Astrocyte (in vitro differentiated cells and primary cell): ENCODE measurements at places on chromosomes 2 and 18. TPM values are rescaled to one million over a fixed set of nuclear protein-coding genes. Genes with fewer than 3 reads are reported as not detected.

Gene SNRPD1
- 51.4 and 60.6 TPM in 2 replicates for total RNA-seq

- H3K4me1 ChIP-seq = peaks cover 2% of the 10 kb centered on the region
- no peaks in the 10 kb centered on the region for H3K27me3 ChIP-seq
- no peak overlapping the region for H3K4me3 ChIP-seq
- DNase-seq = no peak
Observed at GRCh38 chr2:54619660-54620231, 103.7 kb upstream of the EML6 start.

- H3K4me1 ChIP-seq = peaks cover 17% of the 10 kb centered on the region
- peak overlapping the region; percentile 99 for H3K4me3 ChIP-seq
- H3K27ac ChIP-seq = peak overlapping the region; percentile 99
- H3K36me3 ChIP-seq = peaks cover 30% of the 10 kb centered on the region
Observed at GRCh38 chr2:71070294-71071093, 2.0 kb downstream of the NAGK start.

GRCh38 chr18:46412916-46413315, 244.1 kb downstream of the LOXHD1 start:
- no peak overlapping the region for H3K4me3 ChIP-seq
- H3K27me3 ChIP-seq = peaks cover 5% of the 10 kb centered on the region
- no peaks in the 10 kb centered on the region for H3K4me1 ChIP-seq
- no peak for DNase-seq
- H3K36me3 ChIP-seq = no peaks in the 10 kb centered on the region
- no peak overlapping the region for H3K27ac ChIP-seq

GRCh38 chr18:9615280-9615797, 980 bp upstream of the PPP4R1 start:
- H3K36me3 ChIP-seq = peaks cover 6% of the 10 kb centered on the region
- H3K4me3 ChIP-seq = peak overlapping the region; percentile 56
- H3K27me3 ChIP-seq = no peaks in the 10 kb centered on the region
- H3K27ac ChIP-seq = peak overlapping the region; percentile 79

DNA sequence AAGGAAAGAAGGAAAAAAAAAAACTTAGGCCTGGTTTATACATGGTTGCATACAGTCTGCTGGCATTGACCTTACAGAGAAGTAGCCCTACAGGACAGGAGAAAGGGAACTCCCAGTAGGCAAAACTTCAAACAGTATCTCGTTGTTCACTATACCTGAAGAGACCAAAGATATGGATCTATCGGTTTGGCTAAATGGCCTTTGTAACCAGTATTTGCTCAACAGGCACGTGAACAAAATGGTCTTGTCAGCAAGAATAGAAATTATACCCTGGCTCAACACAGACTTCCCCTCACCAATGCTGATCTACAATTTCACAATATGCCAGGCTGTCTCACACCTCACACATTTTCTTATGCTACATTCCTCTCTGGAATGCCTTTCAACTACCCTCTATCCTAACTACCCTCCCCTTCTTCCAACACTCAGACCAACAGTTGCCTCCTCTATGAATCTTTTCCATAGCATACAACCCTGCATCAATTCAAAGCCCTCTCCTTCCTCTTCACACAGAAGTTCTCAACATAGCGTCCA, 13.7 kb downstream of the HYCC2 start:
- no peaks in the 10 kb centered on the region for H3K4me1 ChIP-seq
- no peak overlapping the region for H3K27ac ChIP-seq
- no peaks in the 10 kb centered on the region for H3K27me3 ChIP-seq
- H3K36me3 ChIP-seq = peaks cover 2% of the 10 kb centered on the region

DNA sequence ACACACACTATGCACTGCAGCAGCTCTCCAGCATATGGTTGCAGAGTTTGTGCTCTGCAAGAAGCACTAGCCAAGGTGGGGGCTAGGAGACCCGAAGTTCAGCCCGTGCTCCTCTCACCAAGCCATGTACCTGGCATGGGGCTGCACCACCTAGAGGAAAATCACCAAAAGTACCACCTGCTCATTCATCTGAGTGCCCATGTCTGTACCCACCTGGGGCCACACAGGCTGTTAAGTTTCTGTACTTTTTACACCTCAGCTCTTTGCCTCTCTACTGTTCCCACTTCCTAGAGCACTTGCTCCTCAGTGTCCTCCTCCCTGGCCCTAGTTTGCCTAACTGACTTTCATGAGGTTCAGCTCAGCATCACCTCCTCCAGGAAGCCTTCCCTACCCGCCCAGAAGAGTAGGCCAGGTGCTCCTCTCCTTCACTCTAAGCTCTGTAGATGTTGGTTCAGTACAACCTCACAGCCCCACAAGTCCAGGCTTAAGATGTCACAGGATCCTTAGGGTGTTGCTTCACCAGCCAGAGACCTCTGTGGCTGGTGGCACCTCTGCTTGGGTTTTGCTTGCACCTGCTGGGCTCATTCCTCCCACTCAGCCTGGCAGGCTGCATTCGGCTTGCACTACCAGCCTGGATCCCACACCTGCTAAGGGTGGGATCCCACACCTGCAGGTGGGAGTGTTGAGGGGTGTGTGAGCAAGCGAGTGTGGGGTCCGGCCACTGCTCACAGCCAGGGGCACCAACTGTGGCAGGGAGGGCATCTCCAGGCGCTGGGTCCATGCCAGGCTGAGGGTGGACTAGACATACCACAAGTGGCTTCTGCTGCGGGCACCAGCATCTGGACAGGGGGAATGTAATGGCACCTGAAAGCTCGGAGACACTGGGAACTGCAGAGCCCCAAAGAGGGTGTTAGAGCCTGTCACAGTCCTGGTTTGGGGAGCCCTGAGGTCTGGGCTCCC, 10.2 kb upstream of the TFCP2L1 start:
- DNase-seq = no peak
- no peak overlapping the region for H3K4me3 ChIP-seq
- no peaks in the 10 kb centered on the region for H3K4me1 ChIP-seq
- no peaks in the 10 kb centered on the region for H3K36me3 ChIP-seq
- H3K27me3 ChIP-seq = peaks cover 5% of the 10 kb centered on the region

- H3K36me3 ChIP-seq = no peaks in the 10 kb centered on the region
- peaks cover 4% of the 10 kb centered on the region for H3K4me1 ChIP-seq
- no peak overlapping the region for H3K4me3 ChIP-seq
- DNase-seq = no peak
- H3K27ac ChIP-seq = no peak overlapping the region
Observed at GRCh38 chr18:9653390-9653789, 39.0 kb upstream of the PPP4R1 start.

- DNase-seq = no peak
- H3K4me1 ChIP-seq = no peaks in the 10 kb centered on the region
- no peaks in the 10 kb centered on the region for H3K36me3 ChIP-seq
- H3K27ac ChIP-seq = no peak overlapping the region
Observed at GRCh38 chr18:44039216-44039615, 641.5 kb upstream of the SETBP1 start.

GRCh38 chr2:174486563-174487107, at the start of gene GPR155:
Gene GPR155, minus strand, starts transcription at chr2:174487029. Its CDS starts 5,073 bp downstream, at chr2:174481956.
- H3K27ac ChIP-seq = peak within 1 kb of the TSS; percentile 85
- peaks cover 3% of the 10 kb centered on the region for H3K4me1 ChIP-seq
- H3K4me3 ChIP-seq = peak within 1 kb of the TSS; percentile 91
- H3K27me3 ChIP-seq = no peaks in the 10 kb centered on the region
- H3K36me3 ChIP-seq = peaks cover 2% of the 10 kb centered on the region
- peak; percentile 22 for DNase-seq
